ENCODE measurements at places on chromosomes 6 and 20.
A peak's percentile ranks its signal among the peaks of the same experiment; 100 is the strongest.

GRCh38 chr6:113073611-113074191, 726.6 kb downstream of the RFPL4B start:
- no peak for DNase-seq

DNA sequence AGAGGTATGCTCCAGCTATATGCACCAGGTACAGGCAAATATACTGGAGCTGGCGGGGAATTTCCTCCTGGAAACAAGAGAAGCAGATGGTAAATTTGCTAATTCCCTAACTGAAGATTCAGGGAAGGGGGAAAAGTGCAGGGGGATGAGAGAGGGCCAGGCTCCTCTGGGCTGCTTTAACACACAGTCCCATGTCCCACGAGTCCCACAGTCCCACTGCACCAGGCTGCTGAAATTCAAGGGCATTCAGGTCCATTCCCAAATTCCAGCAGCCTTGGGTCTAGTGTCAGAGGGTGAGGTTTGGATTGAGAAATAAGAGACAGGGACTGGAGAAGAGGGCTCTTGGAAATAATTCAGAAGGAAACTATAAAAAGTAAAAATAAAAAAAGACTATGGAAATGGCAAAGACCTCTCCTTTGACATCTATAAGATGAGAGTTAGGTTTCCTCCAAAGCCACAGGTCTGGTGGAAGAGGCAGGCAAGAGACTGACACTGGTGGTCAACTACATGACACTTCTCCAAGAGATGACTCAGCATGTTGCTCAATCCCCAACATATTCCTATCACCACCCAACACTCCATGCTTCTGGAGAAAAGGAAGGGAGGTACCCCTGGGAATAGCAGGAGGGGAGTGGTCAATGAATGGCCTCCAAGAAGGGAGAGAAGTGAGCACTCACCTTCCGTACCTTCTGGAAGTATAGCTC, 69.2 kb downstream of the TRAM2 start:
- no peak for DNase-seq

- DNase-seq, result no peak
These were observed 16.6 kb downstream of the KDM1B start for GRCh38 chr6:18171871-18172270.

DNA sequence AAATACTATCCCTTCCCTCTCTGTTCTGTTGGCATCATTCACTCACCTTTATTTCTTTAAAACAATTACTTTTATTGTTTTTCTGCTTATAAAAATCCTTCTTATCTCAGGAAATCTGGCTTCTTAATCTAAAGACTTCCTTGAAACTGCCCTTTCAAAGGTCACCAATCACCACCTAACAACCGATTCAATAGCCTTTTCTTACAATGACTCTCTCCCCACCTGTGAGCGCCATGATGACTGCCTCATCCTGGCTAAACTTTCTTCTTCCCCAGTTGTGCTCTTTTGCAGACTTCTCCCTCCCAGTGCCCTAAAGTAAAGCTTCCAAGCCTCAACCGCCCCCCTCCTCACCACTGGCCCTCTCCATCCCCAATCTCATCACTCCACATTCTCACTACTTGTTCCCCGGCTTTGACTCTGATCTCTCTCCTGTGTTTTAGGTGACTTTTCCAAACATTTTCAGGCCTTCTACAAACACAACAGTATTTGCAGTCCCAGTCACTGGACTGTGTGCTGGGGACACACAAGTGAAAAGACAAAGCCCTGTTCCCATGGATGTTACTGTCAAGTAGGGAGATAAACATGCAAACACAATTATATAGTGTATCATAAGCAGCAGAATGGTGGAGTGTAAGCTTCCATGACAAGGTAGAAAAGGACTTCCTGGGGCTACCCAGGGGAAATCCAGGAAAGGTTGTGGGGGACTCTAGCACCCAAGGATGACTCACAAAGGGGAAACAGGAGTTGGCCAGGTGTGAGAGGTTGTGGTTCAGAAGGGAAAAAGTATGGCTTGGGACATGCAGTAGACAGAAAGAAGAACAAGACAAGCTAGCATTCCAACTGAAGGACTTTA, 12.8 kb downstream of the NHSL1 start:
- no peak for DNase-seq

DNA sequence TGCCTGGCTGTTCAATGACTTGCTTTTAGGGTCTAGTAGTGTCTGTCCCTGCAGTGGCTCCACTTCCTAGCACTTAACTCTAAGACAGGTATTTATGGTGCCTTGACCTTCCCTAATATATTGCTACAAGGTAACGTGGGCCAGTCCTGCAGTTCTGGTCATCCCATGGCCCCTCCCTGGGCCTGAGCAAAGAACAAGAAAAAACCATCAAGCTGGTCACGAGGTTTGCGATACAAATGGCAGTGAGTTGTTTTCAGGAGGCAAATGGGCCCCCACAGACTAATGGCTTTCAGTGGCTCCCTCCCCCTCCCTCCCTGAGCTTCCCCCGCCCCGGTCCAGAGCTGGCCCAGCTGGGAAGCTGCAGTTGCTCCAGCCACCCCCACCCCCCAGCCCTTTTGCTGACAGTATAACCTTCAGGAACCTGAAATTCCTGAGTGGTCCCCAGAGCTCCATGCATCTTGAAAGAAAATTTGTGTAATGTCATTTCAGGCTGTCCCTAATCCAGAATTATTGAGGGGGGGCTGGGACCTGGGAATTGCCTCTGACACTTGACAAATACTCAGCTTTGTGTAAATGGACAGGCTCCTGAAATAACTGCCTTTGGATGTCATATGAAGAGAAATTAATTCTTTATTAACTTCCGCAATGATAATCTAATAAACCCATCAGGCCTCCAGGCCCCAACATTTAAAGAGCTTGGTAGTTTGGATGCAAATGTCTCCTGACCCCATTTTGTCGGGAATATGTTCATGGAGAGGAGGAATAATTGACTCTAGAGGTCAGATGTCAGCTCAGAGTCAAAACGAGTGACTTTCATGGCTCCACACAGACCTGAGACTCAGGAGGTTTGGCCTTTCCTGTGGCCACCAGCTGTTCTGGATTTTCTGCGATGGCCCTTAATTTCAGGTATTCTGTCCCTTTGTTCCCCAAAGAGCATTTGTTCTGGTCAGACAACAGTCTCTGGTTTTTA, 153.2 kb upstream of the TOP1 start:
- no peak for DNase-seq

DNA sequence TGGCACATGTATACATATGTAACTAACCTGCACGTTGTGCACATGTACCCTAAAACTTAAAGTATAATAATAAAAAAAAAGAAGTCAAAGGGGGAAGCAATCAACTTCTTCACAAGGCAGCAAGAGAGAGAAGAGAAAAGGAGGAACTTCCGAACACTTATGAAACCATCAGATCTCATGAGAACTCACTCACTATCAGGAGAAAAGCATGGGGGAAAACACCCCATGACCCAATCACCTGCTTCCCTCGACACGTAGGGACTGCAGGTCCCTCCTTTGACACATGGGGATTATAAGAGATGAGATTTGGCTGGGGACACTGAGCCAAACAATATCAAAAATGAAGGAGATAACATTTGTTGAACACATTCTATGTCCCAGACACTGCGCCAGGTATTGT, 94.8 kb upstream of the PHACTR1 start:
- DNase-seq, result no peak

DNA sequence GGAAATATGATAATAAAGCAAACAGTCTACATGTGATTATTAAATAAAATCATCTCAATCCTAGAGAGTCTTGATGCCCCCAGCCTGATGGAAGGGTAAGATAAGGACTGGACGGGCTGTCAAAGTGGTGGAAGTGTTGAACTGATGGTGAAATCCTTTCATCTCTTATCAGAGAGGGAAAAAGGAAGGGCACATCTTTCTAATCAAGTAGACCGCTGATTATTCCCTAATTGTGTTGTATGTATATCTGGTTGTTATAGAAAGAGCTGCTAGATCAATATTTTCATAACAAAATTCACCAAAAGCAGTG, 184.5 kb downstream of the PDE7B start:
- DNase-seq, result no peak

DNA sequence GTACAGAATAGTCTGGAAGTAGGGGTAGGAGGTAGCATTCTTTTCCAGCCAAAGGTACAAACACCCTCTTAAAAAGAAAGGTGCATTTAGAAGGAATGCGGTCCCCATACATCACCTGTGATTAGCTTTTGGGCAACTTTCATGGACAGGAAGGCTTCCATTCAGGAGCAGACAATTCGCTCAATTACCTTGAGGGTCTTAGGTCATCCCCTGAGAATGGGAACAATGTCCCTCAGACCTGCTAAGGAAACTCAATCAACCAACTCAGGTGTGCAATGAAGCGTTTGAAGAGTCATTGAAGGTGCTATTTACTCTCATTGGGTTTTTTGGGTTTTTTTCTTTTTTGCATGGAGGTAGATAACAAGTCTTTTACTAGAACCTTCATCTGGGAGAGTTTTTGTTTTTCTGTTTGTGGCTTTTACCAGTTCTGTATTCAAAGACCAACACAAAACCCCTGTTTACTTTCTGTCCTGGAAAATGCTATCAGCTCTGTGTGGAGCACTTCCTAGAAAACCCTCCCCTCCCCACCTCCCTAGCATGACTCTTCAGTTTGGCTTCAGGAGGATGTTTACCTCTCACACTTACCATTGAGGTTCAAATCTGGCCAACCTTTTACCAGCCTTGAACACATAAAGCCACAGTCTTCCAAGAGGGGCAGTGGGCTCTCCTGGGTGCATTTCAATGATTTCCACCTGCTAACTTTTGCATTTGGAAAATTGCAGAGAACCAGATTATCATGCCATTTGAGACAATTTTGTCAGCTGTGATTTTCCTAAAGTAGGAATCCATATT, 271.2 kb upstream of the PRDM1 start:
- peak; percentile 52 for DNase-seq

GRCh38 chr6:89611666-89612065, 26.9 kb downstream of the LYRM2 start:
- no peak for DNase-seq

DNA sequence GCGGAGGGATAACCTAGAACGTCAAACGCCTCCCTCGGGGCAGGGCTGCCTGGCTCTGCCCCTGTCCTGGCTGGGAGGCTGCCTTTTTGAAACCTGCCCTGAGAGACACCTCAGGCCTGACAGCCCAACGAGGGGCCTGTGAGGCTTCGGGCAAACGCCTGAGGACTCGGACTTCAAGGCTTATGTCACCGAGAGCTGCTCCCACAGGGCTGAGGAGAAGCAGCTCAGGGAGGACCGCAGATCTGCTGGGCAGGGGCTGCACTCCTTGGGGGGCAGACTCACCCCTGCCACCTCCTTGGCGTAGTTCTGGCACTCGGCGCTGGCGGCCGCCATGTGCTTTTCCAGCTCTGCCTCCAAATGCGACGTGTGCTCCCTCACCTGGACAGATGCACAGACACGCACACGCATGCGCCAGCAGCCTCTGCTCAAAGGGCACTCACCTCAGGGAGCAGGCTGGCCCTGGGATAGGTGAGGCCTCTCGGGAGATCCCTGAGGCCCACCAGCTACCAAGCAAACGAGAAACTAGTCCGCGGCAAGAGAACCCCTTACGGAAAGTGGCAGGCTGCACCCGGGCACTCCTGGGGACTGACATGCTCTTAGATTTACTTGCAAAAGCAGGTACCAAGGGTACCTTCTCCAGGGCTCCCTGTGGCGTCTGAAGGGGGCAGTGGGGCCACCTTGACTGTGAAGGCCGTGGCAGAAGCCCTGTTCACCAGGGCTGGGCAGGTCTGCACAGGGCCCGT, 49.6 kb downstream of the DSTN start:
- DNase-seq, result peak; percentile 12

DNA sequence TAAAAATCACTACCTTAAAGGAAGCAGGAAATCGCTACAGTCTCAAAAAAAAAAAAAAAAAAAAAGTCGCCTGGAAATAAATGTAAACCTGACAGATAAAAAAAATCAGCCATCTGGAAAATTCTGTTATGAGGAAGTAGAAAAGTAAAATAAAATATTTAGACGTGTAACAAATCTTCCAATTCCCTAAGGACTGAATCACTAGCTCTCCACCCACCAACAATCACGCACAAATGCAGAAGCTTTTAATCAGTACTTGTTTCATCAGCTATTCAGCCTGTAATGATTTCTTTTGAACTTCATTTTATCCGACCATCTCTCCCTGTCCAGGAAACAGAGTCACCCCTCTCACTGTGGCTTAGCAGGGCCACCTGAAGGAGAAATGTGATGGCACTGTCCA, 59.0 kb downstream of the SLC23A2 start:
- no peak for DNase-seq

GRCh38 chr20:11020712-11021111, 346.9 kb upstream of the JAG1 start:
- DNase-seq, result no peak

DNA sequence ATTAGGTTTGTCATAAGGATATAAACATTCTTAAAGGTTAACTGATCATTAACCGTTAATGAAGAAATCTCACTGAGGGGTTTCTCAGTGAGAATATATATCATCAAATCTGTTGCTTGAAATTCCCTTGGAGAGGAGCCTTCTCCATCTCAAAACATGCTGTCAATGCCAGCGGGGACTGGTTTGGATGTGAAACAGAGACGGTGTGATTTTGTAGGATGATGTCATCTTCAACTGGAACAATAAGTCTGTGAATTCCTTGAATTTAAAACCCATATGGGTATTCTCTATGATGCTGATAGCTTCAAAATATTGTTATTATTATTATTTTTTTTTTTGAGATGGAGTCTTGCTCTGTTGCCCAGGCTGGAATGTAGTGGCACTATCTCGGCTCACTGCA, 75.9 kb downstream of the GMPR start:
- no peak for DNase-seq

GRCh38 chr20:1377984-1378734, 14.7 kb downstream of the FKBP1A start:
- no peak for DNase-seq

- no peak for DNase-seq
These were observed 623 bp upstream of the SNX9 start for GRCh38 chr6:157822245-157823000.

DNA sequence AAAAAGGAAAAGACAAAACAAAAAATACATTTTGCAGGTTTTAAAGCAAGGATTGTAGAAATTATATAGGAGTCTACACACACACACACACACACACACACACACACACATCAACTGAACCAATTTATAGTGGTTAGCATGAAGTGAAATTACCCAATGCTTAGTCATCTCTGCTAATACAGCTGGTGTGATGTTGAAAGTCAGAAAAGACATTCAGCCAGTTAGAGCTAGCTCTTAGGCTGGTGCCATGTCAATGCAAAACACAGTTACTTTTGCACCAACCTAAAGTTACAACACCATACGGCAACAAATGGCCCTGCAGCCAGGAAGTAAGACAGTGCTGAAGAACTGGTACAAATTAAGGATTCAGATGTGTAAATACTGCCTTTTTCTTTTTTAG, 15.2 kb downstream of the FAM210B start:
- no peak for DNase-seq

GRCh38 chr6:142958343-142958742, 13.4 kb upstream of the HIVEP2 start:
- no peak for DNase-seq

DNA sequence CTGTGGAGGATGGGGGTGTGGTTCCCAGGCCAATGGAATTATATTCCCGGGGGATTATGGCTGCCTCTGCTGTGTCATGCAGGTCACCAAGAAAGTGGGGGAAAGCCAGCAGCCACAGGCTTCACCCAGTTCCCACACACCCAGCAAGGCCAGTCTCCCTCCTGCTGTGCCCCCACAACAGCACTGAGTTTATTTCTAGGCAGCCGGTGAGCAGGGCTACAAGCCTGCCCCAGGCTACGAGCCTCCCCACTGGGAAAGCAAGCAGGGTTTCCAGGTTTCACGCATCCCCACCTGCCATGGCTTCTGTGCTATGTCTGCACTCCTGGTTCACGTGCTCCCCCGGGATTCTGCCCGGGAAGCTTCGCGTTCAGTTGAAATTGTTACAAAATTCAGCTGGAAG, 72.6 kb downstream of the ERMARD start:
- DNase-seq, result peak; percentile 2

Measured in activated CD4-positive, alpha-beta memory T cell treated with anti-CD3 and anti-CD28 coated beads, Interleukin-2, amount 10 ng/mL, durations not matched to agents 7 days and 5 days (primary cell).